CD4-positive, alpha-beta T cell treated with Interleukin-4 for 4 hours (primary cell): ENCODE measurements at places on chromosomes 2 and 18.

DNA sequence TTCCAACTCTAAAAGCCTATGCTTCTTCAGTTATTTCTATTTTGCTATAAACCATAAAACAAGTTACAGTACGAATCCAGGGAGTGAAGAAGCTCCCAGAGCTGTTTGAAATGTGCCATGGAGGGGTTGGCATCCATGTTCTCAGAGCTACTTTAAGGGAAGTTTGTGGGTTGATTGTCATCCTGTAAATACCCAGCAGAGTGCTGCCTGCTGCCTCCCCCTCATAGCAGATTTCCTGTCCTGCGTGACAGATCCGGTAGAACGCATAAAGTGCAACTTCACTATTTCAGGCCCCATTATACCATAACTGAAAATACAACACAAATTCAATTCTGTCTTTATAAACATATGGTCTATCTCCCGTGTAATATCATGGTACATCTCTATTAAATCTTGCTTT is 114.4 kb downstream of the CTNNA2 start:
- DNase-seq: no peak

GRCh38 chr2:2321200-2321540 is 9.9 kb downstream of the MYT1L start:
- no peak for DNase-seq

- no peak for DNase-seq
Measured at GRCh38 chr18:4264347-4264791, 190.7 kb downstream of the DLGAP1 start.

- DNase-seq: no peak
Measured at GRCh38 chr2:76050196-76050595, 339.5 kb upstream of the GCFC2 start.

DNA sequence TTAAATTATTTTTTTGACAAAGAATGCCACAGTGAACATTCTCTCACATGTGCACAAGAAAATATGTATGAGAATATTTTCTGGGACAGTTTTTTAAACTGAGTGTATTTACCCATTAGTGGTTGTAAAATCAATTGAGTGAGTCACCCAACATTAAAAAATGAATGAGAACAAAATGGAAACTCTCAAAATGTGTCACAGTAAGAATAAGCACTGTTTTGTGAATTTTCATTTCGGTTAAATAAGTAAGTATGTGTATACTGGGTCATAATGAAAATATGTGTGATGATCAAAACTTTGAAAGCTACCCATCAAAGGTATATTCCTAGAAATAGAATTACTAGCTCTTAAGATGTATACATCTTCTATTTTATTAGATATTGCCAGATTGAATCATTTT is 11.6 kb downstream of the BABAM2 start:
- DNase-seq: no peak

DNA sequence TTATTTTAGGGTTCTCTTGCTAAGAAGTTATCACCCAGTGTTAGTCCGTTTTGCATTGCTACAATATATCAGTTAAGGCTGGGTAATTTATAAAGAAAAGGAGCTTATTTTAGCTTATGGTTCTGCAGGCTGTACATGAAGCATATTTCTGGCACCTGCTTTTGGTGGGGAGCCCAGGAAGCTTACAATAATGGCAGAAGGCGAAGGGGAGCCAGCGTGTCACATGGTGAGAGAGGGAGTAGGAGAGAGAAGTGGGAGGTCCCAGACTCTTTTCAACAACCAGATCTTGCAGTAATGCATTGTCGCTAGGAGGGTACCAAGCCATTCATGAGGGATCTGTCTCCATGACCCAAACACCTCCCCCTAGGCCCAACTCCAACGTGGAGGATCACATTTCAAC is 688.8 kb upstream of the PIK3C3 start:
- DNase-seq: no peak

GRCh38 chr2:33247365-33247764 is 229.1 kb upstream of the RASGRP3 start:
- DNase-seq: no peak

DNA sequence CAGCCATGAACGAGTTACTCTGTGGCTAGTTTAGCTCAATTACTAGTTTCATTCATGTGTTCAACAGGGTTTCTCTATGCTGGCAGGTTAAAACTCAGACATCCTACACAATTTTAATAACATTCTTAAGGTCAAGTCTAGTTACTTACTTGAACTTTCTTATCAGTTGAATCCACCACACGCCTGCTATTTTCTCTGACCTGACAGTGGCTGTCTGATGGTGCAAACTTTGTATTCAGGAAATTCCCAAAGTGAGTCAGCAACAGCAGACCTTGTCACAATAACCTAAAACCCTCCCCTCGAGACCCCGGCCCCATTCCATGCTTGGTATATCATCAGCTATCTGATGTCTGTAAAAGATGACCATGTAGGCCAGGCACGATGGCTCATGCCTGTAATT is 20.8 kb upstream of the CIDEA start:
- no peak for DNase-seq

DNA sequence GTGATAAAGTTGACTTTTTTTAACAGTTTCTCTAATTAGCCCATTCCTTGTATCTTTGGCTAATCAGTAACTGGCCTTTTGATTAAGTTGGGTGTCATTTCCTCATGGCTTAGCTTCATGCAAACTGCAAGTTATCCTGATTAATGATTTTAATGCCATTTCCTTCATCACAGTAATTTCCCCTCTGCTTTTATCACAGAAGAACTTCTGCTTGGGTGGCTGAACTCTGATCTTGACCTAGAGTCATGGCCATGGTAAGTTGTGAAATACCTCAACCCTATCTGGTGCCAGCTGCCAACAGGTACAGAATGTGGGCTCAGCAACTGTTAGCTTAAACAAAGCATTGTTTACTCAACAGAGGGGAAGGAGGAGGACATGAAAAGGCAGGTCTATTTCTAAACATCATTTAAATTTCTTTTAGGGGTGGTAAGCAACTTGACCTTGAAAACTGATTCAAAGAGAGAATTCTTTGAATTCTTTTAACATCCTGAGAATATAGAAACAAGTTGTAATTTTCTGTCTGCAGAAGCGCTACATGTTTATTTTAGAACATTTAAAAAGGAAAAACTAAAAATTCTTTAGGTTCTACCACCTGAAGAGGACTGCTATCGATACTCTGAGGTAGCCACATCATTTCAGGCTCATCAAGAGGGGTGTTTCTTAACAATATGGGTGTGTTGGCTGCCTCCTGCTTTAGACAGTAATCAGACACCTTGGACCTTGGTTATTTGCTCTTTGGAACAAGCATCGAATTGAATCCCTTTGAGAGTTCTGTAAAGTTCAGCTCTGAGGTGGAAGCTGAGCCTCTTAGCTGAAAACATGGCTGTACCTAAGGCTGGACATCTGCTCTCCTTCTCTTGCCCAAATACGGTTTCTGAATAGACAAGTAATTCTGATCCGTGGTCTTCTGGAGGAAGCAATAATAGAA is 39.7 kb downstream of the ANXA4 start:
- no peak for DNase-seq

- no peak for DNase-seq
Measured at GRCh38 chr2:14454202-14454601, 178.3 kb upstream of the LRATD1 start.

- DNase-seq: no peak
Measured at GRCh38 chr2:227163485-227163997, 464 bp downstream of the COL4A4 start.

GRCh38 chr2:136225950-136226835 is 108.2 kb upstream of the CXCR4 start:
- DNase-seq: peak; percentile 66

- no peak for DNase-seq
Measured at GRCh38 chr2:238216651-238217184, 13.2 kb upstream of the ILKAP start.

DNA sequence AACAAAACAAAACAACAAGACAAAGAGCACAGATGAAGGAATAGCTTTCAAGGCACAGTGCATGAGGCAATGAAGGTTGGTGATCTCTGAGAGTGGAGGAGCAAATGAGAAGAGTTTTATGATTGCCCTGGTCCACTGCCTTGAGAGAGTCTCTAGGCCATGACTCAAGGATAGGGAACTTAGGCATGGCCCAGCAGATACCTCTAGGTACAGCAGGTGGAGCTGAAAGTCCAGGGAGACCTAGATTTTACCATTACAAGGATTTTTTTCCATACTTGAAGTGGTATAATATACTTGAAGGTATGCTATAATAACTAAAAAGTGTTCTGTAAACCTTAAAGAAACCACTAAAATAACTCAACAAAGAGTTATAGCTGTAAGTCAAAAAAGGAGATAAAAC is 239.5 kb upstream of the KLHL29 start:
- no peak for DNase-seq

GRCh38 chr2:25115902-25116301 is 52.5 kb downstream of the POMC start:
- no peak for DNase-seq

DNA sequence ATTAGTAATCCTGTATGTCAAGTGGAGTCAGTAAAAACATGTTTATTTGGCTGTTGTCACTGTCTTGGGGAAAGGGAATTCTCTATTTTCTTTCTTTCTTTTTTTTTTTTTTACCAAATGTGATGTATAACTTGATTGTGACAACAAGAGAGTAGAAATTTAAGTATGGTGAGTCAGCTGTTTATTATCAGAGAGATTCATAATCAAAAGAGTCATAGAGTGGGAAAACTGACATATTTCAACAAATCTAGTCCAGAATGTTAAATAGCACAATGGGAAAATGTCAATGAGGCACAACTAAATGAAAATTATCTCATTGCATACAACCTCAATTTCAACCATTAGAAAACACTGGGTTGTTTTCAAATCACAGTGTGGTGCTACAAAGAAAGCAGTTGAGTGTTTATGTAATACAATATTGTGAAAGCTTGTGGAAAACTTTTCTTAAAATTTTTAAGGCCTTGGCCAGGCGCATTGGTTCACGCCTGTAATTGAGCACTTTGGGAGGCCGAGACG is 111.9 kb upstream of the DTNA start:
- DNase-seq: no peak

DNA sequence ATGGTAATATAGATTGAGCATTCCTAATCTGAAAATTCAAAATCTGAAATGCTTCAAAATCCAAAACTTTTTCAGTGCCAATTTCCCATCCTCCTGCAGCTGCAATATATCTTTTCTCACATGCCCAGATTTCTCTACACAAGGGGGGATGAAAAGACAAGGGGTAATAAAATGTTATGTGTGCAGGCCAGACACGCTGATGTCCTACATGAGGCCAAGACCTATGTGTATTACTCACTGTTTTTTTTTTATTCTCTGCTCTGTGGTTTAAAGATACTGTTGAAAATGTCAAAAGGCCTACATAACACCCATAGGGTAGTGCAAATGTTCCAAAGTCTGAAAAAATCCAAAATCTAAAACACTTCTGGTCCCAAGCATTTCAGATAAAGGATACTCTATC is 41.2 kb upstream of the CWC22 start:
- DNase-seq: no peak
